Foreskin keratinocyte (primary cell): ENCODE measurements at places on chromosomes 1 and 21. TPM values are rescaled to one million over a fixed set of nuclear protein-coding genes. Genes with fewer than 3 reads are reported as not detected.

The EXTL1 gene
- total RNA-seq: 0.04 and 0.07 TPM in 2 replicates

- DNase-seq: peak; percentile 32
These were observed 19.1 kb downstream of the DIP2A start for GRCh38 chr21:46477765-46478164.

DNA sequence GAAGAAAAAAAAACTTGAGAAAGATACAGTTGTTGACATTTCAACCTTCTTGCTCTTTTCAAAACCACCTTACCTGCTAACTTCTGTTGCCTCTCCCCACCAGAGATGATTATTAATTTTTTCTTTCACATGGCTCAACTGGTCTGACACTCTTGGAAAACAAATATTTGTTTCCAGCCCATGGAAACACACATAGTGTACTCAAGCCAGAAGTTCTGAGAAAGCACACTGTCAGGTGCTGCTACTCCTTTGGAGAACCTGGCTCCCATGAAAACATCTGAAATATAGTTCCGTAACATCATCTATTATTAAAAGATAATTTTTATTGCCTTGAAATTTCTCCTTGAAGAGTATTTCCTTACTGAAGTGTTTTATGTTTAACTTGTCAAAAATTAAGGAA is 145.0 kb upstream of the C1orf105 start:
- DNase-seq: no peak

The RHD gene
- not detected in 2 replicates for total RNA-seq

DNA sequence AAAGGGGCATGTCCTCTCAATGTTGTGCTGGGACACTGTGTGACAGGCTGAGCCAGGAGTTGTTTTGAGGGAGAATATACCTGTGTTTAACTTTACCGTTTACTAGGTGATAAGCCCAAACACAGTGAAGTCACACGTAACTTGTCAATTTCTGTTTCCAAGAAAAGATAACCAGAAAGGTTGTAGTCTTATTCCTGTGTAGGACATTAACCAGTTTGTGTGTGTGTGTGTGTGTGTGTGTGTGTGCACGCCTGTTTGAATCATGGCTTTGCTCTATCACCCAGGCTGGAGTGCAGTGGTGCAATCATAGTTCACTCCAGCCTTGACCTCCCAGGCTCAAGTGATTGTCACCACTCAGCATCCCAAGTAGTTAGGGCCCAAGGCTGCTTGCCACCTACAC is 83.6 kb downstream of the MRPS6 start:
- DNase-seq: no peak

DNA sequence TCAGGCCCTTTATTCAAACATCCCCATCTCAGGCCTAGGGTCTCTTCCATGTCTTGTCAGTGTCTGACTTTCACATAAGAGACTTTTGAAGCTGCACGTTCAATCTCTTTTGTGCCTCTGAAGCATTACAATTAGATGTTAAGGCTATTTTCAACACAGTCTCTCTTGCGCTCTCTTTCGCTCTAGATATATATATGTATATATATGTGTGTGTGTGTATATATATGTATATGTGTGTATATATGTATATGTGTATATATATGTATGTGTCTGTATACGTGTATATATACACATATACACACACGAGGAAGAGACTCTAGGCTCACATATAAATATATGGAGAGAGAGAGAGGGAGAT is 162.5 kb upstream of the RNPC3 start:
- no peak for DNase-seq

- DNase-seq: no peak
These were observed 74.0 kb upstream of the ZBTB18 start for GRCh38 chr1:243977094-243977493.

The PTPN14 gene
- total RNA-seq: 47.6 and 48.2 TPM in 2 replicates

The PADI3 gene
- total RNA-seq: 5.7 and 6.4 TPM in 2 replicates

The TMPRSS15 gene
- not detected in 2 replicates for total RNA-seq

- DNase-seq: no peak
These were observed 422.7 kb downstream of the MATN1 start for GRCh38 chr1:30300669-30301068.

GRCh38 chr1:2864203-2864905 is 62.9 kb upstream of the TTC34 start:
- no peak for DNase-seq
